ENCODE measurements at places on chromosomes 1 and 21. TPM values are rescaled to one million over a fixed set of nuclear protein-coding genes. Genes with fewer than 3 reads are reported as not detected.

HHAT gene
- 0.73 TPM for total RNA-seq

CHRM3 gene
- not detected for total RNA-seq

ARHGAP30 gene
- total RNA-seq: 271 TPM

SPRR2E gene
- total RNA-seq: not detected

CBR3 gene
- total RNA-seq: 24.1 TPM

TTC34 gene
- total RNA-seq: 1.3 TPM

ZNF695 gene
- total RNA-seq: 0.95 TPM

AK5 gene
- 0.61 TPM for total RNA-seq

GREM2 gene
- not detected for total RNA-seq

LMX1A gene
- not detected for total RNA-seq

HSPG2 gene
- 0.91 TPM for total RNA-seq

ADAM30 gene
- not detected for total RNA-seq

L1TD1 gene
- not detected for total RNA-seq

CDK18 gene
- 0.27 TPM for total RNA-seq
